ENCODE measurements at places on chromosomes 16 and 17.
A peak's percentile ranks its signal among the peaks of the same experiment; 100 is the strongest.

DNA sequence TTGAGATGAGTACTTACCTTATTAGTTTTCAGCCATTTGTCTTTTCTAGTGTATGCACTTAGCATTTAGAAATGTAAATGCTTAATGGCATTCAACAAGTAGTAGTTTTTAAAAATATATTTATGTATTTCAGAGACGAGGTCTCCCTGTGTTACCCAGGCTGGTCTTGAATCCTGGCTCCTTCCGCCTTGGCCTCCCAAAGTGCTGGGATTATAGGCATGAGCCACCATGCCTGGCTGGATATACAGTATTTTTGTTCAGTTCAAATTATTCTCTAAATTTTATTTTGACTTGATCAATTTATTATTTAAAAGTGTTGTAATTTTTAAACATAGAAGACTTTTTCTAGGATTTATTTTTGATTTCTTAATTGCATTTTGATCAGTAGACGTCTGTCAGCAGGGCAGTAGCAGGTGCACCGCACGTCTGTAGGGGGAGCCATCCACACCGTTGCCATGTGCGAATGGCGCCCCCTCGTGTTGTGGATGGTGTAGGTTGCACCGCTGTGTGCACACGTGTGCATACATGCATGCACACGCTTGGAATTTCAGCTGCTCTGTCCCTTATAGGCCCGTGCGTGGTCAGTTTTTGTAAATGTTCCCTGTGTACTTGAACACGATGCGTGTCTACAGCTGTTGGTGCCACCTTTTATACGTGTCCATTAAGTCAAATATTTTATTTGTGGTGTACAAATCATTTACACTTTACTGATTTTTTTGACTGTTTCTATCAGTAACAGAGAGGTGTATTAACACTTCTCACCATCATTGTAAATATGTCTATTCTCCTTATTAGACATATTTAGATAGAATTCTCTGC is 30.6 kb downstream of the RPTOR start:
- DNase-seq, result peak; percentile 85

DNA sequence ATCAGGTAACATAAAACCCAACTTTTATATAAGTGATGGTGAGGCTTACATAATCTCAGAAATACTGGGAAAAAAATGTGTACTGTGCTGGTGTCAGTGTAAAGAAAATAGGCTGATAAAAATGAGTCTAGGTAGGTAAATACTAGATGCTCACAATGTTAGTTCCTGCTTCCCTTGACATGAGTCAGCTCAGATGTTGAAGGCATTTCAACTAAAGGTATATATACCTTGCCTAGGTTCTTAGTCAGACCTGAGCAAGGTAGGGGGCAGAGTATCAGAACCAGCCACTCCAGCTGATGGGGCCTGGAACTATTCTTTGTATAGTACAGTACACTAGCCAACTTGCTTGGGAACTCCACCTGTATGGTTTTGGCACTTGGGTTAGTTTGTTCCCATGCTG is 51.0 kb upstream of the CA10 start:
- no peak for DNase-seq

- no peak for DNase-seq
Measured at GRCh38 chr17:45279898-45280297, 18.0 kb upstream of the SPATA32 start.

DNA sequence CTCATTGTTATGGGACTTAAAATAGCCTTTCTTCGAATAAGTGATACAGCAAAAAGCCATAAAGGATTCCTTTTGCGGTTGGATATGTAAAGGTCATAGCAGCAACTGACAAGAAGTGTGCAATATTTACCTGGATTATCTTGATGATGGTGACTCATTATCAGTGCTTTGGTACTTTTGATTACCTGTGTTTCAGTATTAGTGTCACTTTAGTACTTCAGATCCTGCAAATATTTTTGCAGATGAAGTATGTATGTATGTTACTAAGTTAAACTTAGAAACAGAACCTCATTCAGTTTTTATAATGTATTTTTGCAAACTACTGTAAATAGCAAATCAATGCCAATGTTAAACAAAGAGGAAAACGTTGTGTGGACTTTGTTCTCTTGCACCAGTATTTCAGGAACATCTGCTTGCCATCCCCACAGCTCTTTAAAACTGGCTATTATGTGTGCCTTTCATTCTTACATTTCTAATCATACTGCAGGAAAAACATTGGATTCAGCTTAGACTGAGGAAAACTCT is 10.5 kb downstream of the CNEP1R1 start:
- DNase-seq, result no peak
